Sigmoid colon (tissue), 7 donors: ENCODE measurements at places on chromosomes 5 and 9.
A peak's percentile ranks its signal among the peaks of the same experiment; 100 is the strongest.

DNA sequence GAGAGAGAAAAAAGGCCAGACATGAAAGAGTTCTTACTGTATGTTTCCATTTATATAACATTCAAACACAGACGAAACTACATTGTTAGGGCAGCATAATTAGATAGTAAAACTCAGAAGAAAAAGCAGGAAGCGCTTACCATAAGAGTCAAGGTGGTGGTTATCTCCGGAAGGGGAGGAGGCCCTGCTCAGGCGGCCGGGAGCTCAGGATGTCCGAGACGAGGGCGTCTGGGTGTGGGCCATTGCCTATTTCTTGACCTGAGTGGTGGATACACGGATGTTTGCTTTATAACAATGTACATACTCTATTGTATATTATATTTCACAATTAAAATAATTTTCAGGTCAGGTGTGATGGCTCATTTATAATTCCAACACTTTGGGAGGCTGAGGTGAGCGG lies 80.9 kb upstream of the COL5A1 start:
- DNase-seq = peak; percentile 14

- no peak for DNase-seq
Measured at GRCh38 chr5:174148721-174149120, 103.2 kb downstream of the NSG2 start.

GRCh38 chr9:2872250-2872930 lies 28.5 kb upstream of the PUM3 start:
- DNase-seq = no peak

DNA sequence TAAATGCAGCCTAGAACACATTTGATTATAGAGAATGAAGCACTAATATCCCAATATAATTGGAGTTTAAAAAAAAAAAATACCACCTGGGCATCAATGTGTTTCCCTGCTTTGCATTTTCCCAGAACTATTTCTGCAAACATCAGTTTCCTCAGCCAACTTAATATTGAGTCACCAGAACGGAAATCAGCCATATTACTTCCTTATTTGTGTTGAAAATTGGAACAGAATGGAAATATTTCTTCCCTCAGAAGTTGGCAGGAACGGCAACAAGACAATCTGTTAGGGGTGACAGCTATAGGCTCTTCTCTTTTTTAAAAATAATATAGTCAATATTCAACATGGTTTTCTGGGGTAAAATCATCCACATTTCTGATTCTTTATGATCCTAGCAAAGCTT lies 4.0 kb downstream of the MFAP3 start:
- no peak for DNase-seq

DNA sequence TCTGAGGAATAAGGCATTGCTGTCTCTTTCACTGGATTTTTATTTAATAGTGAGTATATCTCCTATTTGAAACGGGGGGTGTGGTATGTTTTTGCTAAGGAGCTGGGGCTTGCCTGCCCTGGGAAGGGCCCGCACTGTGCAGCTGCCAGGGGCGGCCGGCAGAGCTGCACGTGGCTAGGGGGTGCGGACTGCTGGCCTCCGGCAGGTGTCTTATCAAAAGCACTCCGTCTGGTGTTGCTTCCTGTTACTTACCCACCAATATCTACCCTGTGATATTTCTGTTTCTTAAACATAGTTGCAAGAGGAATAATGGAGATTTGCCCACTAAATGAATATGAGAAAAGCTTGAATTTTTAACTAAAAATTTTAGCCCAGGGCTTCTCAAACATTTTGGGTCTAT lies 232.0 kb downstream of the IRX1 start:
- DNase-seq = no peak

DNA sequence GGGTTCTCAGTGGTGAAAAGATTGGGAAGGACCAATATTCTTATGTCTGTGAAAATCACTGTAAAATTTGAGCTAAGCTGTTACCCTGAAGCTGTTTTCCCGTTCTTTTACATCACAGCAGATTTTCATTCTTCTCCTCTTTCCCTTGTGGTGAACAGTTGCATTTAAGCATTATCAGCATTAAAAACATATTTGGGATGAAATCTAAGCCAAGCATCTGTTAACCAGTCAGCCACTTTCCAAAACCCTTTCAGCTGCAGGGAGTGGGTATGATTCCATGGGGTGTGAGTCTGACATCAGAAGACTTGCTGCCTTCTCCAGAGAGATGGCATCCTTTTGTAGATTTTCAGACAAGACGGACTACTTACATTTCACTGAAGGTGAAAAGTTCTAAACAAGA lies 97.2 kb downstream of the TRIO start:
- DNase-seq = no peak

- DNase-seq = no peak
Measured at GRCh38 chr5:158709279-158709678, 390.4 kb downstream of the EBF1 start.

DNA sequence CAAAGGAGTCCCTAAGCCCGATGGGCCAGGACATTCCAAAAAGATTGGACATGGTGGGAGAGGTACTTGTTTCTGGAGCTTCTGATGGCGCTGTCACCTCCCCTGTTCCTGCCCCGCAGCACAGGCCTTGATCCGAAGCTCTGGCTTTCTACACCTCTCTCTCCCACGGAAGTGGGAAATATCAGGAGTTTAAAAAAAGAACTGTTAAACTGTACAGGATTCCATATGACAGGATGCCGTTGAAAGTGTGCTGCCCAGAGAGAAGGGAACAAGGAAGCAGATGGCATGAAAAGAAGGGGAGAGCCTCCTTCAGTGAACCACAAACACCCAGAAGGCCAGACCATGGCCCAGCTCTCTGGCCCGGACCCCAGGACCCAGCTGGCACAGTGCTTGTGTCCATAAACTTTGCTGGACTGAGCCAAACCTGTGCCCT lies 26.8 kb upstream of the SLC2A8 start:
- DNase-seq = no peak

DNA sequence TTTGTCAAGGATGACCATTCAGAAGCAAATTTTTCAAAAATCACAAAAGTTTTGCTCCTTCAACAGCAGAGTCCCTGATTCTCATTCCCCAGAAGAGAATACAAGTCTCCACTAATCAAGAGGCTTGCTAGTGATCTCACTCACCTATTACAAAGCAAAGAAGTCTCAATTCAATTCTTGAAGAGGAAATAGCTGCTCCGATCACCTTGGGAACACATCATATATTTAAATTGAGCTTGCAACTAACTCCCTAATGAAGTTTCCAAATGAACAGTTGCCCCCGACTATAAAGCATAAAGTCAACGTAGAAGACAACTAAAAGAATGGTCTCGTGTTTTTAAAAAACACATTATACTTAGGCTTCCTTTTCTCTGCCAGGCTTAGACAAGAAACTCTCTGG lies 1.6 kb downstream of the LIFR start:
- DNase-seq = no peak

- no peak for DNase-seq
Measured at GRCh38 chr9:87436716-87437115, 61.0 kb upstream of the DAPK1 start.

DNA sequence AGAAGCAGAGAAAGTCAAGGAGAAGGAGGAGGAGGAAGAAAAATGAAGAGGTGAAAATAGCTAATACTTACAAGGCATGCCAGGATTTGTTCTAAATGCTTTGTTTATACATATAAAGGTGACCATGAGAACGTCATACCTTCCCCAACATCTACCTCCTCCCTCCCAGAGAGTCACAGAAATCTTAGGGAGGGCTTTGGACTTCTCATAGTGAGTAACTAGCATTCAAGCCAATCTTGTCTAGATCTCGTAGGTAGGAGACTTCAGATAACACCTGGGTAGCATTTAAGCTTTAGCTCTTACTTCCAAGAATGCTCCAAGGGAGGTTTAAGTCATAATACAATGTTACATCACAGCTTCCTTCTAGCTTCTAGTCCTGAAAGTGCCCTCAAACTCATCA lies 36.5 kb upstream of the GPBP1 start:
- no peak for DNase-seq

- DNase-seq = no peak
Measured at GRCh38 chr9:77582525-77582924, 65.6 kb downstream of the GNA14 start.

GRCh38 chr9:27542508-27542907 lies 12.9 kb upstream of the MOB3B start:
- DNase-seq = no peak

DNA sequence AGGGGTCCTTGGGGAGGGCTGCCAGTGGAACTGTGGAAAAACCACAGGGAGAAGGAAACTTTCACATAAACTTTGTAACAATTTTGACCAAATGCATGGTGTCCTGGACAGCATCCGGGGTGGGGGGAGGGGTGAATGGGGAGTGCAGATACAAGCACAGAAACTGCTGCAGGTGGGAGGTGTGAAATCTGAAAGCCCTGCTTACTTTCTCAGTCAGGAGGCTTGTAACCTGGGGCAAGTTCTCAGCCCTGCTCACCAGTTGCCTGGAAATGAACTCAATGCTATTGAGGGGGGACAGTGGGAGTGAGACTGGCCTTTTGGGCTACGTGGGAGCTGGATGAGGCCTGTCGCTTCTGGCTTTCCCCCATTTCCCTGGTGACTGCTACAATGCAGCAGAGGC lies 694.5 kb upstream of the ZNF608 start:
- DNase-seq = no peak

GRCh38 chr5:140560227-140560626 lies 3.0 kb upstream of the SRA1 start:
- DNase-seq = peak; percentile 59

DNA sequence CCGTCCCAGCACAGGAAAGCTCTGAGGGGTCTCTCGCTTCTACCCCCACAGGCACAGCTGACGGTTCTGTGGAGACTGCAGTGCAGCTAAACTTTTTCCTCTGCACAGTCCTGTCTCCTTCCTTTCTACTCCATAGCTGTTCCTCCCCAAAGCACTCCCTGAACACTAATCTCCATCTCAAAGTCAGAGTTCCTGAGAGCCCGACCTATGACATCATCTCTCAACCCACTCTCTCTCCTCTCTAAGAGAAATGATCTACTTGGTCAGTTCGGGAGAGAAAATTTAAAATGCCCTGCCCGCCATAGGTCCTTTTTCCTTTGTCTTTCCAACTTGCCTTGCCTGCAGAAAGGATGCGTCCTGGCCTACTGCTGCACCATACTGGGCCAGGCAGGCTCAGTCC lies 90.6 kb downstream of the FANCC start:
- no peak for DNase-seq

GRCh38 chr9:128593039-128593438 lies 40.7 kb downstream of the SPTAN1 start:
- DNase-seq = no peak

GRCh38 chr9:131312822-131313770 lies 23.6 kb downstream of the PLPP7 start:
- no peak for DNase-seq
